ENCODE measurements at places on chromosomes 4 and X.

DNA sequence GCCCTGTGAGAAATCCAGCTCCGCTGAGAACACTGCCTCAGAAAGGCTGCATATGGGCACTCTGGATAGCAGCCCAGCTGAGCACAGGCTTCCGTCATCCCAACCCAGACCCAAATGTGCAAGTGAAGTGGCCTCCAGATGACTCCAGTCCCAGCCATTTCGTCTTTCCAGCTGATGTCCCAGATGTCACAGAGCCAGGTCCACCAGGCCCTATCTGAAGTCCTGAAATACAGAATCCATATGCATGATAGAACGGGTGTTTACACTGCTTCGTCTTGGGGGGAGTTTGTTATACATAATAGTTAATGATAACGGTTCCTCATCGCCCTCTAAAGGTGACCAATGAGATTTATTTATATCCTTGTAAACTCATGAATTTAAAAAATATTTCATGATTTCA lies 72.6 kb upstream of the TRIM2 start:
- DNase-seq, result no peak

GRCh38 chr4:150237110-150237872 lies 159.0 kb downstream of the DCLK2 start:
- peak; percentile 98 for DNase-seq

GRCh38 chr4:67438975-67439374 lies 106.3 kb downstream of the CENPC start:
- DNase-seq, result no peak

- no peak for DNase-seq
These were observed 8.7 kb upstream of the FAM47A start for GRCh38 chrX:34140816-34141215.

GRCh38 chrX:46710927-46711623 lies 47.8 kb downstream of the SLC9A7 start:
- DNase-seq, result no peak

DNA sequence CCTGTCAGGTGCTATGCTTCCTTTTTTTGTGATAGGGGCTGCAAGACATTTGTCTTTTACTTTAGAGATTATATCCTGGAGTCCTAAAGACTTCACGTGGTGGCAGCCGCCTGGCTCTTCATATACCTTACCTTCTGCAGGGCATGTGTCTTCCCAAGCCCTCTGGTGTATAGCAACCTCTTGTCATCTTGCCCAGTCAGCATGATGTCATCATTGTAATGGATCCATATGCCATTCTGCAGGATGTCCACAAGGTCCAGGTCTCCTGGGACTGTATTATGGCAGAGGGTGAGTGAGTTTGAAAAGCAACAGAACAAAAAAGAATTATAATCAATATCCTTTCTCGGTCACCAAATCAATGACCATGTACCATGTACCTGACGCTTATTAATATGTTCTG lies 82.2 kb upstream of the SCOC start:
- no peak for DNase-seq

DNA sequence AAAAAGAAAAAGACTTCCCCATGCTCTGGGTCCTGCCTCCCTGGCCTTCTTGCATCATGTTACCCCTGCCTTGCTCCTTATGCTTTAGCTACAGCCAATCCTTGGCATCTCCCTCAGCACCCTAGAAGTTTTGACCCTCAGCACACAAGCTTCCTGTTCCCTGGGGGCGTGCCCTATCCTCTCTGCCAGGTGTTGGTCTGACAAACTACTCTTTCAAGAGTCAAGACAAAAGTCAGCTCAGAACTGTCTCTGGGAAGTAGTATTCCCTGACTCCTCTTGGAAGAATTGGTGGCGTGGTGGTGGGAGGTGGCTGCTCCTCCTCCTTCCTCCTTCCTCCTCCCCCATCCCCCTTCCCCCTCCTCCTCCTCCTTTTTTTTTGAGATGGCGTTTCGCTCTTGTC lies 41.0 kb downstream of the PRPS1 start:
- DNase-seq, result no peak

GRCh38 chr4:114025176-114025777 lies 45.8 kb upstream of the ARSJ start:
- no peak for DNase-seq

DNA sequence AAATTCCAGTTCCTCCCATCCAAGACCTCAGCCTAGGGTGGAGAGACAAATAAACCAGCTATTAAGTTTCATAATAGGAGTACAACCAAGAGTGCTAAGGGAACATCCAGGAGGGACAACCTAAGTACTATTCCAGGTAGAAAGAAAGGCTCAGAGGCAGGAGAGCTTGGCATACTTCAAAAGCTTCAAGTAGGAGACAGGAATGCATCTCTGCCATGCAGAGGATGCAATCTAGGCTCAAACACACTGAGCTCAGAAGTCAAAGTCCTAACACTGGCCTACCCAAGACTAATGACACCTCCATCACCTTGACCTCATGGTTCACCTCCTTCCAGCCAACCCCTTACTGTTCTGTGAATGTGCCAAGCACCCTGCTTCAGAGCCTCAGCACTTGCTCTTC lies 8.1 kb downstream of the WDFY3 start:
- no peak for DNase-seq

DNA sequence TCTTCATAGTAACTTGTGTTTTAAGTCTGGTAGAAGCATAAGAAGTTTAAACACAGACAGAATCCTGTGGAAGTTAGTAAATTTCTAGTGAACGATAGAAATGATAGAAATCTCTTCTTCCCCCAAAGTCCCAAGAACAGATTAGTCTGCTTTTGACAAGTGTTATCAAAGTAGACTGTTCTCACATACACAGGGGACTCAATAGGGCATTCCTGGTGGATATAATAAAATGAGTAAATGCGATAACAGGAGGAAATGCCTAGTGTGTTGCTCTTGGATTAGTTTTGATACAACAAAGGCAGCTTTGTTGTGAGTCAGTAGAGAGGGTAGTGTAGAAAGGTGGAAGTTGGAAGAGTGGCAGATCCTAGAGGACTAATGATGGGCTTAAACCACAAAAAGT lies 43.5 kb downstream of the CLCN3 start:
- DNase-seq, result no peak

DNA sequence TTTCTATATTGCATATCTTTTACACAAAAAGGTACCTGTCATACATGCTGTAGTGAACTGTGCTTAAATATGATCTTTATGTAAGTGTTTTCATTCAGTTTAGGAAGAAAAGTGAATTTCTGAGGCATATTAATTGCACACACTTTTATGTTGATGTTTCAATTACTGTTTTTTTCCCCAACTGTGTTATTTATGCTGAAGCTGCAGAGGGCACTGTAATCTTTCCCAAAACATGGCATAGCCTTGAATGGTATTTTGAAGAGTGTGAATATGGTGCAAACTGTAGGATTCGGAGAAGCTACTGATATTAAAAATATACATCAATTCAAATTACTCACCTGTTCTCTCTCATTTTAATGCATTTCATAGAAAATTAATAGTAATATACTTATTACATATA lies 6.0 kb upstream of the CENPE start:
- DNase-seq, result peak; percentile 12

DNA sequence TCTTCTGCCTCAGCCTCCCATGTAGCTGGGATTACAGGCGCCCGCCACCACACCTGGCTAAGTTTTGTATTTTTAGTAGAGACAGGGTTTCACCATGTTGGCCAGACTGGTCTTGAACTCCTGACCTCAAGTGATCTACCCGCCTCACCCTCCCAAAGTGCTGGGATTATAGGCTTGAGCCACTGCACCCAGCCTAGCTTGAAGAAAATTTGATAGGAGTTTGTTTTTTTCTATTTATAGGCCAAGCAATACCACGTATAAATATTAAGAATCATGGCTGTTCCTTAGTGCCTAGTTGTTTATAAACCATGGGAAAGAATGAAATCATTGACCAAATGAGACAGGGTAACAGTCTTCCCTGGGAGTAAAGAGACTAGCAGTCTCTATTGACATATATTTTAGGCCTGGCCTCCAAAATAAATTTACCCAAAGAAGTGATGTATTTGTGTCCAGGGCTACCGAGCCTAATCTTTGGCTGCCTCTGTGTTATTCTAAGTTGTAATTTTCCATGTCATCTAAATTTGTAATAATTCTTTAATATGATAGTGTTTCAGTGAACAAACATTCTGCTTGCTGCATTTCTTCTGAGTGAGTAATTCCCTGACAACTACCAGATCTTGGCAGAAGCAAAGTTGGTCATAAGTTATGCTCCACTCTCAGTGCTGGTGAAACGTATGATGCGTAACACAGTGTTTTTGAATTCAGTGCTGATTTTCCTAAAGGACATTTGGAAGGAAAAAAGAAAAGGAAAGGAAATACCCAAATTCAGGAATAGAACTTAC lies 10.3 kb downstream of the PKD2 start:
- DNase-seq, result peak; percentile 97

DNA sequence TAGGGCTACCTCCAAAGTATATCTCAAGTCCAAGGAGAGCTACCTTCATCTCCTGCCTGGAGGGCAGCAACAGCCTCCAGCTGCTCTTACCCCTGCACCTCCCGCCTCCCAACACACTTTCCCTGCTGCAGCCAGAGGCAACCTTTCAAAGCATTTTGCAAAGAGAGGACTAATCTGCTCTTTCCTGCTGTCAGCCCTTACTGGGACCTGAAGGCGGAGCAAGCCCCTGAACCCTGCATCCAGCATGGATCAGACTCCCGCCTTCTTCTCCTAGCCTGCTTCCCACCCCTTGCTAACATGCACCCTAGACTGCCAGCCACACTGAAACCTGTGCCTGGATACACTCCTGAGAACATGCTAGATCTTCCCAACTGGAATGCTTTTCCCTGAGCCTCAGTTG lies 37.7 kb upstream of the VMA21 start:
- no peak for DNase-seq

DNA sequence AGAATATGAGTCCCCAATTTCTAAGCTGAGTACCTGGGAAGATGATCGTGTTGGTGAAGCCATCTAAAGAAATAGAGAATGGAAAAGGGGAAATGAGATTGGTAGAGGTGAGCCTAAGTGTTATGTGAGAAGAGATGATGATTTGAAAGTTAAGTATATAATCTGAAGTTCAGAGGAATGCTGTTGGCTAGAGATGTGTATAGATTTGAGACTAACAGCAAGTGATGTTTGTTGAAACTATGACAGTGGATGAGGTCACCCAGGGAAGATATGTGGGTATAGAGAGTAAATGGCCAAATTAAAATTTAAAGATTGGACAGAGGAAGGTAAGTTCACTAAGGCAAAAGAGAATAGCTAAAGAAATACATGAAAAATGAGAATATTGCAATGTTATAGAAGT lies 324.2 kb downstream of the MAPK10 start:
- DNase-seq, result no peak

GRCh38 chrX:148498067-148498466 lies 2.4 kb upstream of the AFF2 start:
- DNase-seq, result no peak

- DNase-seq, result no peak
These were observed 2.6 kb upstream of the WWC2 start for GRCh38 chr4:183096276-183096965.

DNA sequence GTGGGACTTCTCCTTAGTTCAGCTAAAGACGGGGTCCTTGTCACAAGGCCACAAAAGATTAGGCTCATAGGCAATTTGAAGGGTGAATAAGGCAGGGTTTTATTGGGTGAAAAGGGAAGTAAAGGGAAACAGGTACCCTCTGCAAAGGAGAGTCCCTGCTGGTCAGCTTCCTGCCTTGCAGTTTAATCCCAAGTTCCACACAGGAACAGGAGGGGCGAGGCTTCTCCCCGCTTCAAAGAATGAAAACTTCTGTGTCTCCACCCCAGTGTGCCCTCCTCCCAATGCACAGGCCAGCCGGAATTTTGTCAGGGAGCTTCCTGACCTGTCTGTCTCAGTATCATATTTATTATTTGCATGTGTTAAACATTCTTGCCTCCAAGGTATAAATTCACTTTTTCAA lies 37.1 kb downstream of the ITM2A start:
- DNase-seq, result no peak
